Stimulated activated CD8-positive, alpha-beta memory T cell treated with anti-CD3 and anti-CD28 coated beads, Interleukin-7, amount 100 ng/mL, for 24 hours (primary cell): ENCODE measurements at places on chromosomes 3 and 15.

DNA sequence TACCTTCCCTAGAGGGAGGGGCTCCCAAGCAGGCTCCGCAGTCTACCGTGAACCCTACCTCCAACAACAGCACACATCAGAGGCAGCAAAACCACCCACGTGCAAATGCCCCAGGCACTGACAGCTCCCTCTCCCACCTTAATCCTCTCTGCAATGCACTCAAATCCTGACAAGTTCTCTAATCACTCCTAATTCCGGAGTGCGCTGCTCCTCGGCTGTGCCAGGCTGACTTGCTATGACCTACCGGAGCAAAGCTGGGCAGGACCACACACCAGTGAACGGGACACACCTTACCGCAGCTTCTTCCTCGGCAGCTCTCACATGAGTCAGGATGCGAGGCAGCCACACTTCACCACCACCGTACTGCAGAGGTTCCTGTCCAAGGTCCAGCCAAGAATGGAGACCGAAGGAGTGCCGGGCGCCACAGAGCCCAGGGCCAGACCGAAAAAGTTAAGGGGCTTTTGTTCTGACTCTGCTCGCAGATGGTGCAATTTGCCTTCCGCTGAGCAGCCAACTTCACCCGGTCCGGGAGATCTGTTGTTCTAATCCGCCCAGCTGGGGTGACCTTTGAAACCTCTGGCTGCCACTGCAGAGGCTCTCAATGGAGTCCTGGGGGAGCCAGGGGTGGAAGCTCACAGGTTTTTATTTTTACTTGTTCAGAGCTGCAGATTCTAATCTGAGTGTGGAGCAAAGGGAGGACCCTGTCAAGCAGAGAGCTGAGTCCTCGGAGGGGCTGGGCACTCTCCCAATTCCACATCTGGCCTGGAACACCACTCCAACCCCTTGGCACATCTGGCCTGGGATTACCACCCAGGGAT, 84.4 kb downstream of the MYLK start:
- DNase-seq: no peak

GRCh38 chr3:161150001-161150525, 44.9 kb upstream of the B3GALNT1 start:
- no peak for DNase-seq

- no peak for DNase-seq
These were observed 759.9 kb upstream of the ALCAM start for GRCh38 chr3:104606812-104607211.

- no peak for DNase-seq
These were observed 79.6 kb downstream of the TP63 start for GRCh38 chr3:189710620-189711402.

DNA sequence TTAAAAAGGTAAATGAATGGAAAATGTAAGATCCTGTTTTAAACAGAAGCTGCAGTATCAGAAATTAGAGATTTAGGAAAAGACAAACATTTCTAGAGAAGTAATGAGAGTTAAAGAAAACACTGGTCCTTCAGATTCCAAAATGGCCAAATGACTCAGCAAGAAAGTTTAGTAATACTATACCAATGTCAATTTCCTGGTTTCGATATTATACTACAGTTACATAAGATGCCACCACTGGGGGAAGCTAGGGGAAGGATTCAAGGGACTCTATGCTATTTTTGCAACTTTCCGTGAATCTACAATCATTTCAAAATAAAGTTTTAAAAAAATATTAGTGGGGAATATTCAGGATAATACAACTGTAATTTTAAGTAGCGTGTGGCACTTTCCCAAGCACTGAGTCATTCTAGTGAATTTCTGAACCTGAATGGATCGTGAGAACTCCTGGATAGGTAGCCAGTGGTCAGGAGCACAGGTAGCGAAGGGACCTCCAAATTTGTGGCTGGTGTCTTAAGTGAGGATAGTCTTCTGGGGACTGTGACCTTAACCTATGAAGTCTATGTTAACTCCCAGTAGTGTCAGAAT, 37.6 kb downstream of the TMCC1 start:
- no peak for DNase-seq

- DNase-seq: no peak
These were observed 5.8 kb downstream of the GNAI2 start for GRCh38 chr3:50241713-50242380.

GRCh38 chr3:49654955-49655556, 19.1 kb upstream of the APEH start:
- no peak for DNase-seq

DNA sequence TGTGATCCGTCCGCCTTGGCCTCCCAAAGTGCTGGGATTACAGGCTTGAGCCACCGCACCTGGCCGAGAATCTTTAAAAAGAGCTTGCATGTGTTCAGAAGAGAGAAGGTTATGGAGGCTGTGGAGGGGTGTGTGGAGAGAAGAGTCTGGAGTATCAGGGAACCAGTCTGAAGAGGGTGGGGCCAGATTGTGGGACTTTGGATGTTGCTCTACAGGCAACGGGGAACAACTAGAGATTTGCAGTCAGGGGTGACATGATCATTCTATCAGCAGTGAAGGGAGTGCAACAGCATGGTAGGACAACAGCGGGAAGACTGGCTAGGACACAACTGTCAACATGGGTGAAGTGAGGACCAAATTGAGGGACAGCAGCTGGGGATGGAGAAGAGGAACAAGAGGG, 8.9 kb downstream of the SCAMP2 start:
- DNase-seq: no peak

DNA sequence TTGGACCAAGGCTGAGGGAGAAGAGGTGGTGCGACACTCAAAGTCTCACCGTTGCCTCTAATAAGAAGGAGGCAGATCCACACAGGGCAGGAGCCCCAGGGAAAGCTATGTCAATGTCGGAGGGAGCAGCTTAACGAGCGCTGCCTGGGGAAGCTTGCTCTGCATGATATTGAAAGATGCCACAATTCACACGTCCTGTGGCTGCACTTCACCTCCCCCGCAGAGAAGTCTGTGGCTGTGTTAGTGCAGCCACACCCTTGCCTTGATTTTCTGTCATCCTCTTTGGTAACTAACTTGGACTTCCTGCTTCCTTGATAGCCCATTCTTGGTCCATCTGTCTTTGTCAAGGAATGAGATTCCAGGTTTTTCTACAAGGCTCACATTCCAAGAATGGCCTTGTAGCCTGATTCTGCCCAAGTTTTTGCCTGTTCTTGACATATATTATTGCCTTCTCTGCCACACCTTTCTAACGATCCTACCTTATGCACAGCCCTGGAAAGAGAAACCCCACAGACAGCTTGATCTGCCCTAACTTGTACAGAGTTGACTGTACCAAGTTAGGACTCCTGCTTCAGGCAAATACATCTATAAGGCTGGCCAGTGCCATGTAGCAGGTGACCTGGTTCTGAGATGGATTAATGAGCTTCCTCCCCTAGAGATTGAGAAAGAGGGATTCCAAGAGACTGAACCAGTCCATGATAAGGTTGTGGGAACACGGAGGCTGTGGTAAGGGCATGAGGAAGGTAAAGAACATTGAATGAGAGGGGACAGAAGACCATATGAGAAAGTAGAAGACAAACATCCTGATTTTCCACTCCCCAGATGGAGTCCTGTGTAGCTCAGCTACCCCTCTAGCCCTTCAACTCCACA, 153.0 kb upstream of the WNT5A start:
- DNase-seq: no peak

DNA sequence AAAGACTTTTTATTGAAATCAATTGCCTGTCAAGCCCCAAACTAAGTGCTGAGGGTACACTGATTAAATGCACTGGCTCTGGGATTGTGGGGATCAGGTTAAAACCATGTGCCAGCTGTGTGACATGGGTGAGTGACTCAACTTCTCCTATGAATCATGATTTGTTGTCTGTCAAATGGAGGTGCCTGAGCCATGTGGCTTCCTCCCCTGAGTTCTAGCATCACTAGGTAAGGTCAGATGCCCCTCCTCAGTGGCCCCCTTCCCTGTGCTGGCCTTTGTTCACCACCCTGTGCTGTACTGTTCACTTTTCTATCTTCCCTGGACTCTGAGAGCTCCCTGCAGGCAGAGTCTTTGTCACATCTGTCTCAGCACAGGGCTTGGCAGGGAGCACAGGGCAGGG, 43.6 kb upstream of the ATP2B2 start:
- no peak for DNase-seq

DNA sequence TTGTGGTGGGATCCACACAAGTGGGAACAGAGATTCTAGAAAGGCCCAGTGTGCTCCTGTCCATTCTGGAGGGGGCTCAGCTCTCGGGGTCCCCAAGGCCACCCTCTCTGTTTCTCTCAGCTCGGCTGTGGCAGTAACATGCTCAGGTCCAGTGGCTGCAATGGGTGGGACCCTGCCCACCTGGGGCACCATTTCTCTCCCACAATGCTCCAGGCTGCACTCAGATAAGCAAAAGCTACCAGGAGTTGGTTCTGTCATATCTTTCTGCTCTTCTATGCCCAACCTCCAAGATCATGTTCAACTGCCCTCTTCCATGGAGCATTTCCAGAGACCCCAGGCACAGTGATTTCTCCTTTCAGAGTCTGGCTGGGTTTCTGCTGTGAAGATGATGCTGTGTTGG, 40.8 kb downstream of the ITGA11 start:
- DNase-seq: no peak

DNA sequence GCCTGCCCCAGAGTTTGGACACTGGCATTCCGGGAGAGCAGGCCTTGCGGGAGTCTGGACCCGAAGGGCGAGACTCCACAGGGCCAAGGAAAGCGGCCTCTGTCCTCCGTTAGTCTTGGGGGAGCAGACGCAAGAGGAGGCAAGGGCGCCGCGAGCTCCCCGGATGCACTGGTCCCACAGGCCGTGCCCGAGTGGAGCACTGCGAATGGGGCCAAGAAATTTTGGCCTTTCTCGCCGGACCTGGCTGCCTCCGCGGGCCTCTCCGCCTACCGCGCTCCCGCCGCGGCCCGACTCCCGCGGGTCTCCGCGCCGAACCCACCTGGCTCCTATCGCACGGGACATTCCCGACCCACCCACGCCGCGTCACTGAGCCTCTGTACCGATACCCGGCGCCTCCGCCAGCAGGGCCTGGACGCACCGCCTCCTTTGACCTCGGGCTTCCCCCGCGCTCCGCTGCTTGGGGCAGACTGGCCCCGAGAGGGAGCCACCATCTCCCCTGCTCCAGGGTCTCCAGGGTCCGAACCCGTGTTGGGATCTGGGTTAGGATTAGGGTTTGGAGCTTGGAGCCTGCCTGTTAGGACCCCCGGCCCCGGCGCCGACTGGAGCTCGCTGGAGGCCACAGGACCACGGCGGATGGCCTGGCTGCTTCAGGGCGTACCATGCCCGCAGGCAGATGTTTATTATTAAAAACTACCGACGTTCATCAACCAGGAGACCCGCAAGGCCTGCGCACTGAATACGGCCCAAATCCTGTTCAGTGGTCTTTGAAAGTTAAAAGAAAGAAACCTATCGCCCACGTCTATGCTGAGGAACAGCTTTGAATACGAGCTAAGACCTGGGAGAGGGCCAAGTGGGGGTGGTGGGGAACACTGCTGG, 11.7 kb downstream of the SHOX2 start:
- DNase-seq: no peak

- no peak for DNase-seq
These were observed 56.6 kb upstream of the TIPARP start for GRCh38 chr3:156617781-156618180.

DNA sequence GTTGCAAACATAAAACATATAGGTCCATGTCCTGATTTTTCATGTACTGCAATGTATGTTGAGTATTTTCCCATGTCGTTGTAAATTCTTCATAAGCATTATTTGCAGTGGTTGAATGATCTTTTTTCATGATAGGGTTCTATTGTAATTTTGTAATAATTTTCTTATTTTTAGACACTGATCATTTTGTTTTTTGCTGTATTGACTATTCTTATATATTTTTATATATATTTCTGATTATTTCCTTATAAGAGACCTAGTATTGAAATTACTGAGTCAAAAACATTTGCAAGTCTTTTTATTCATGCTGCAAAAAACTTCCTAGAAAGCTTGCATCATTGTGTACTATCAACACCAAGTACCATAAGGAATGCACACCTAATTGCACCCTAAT, 31.2 kb upstream of the ZNF774 start:
- DNase-seq: no peak

GRCh38 chr3:49804141-49805041, 1.3 kb downstream of the INKA1 start:
- DNase-seq: no peak

- no peak for DNase-seq
These were observed 51.7 kb downstream of the BOC start for GRCh38 chr3:113263020-113263419.

GRCh38 chr3:134326760-134327593, 47.3 kb downstream of the AMOTL2 start:
- no peak for DNase-seq

- no peak for DNase-seq
These were observed 11.9 kb upstream of the LRRC15 start for GRCh38 chr3:194381460-194381875.

- no peak for DNase-seq
These were observed 1037.6 kb upstream of the NR2F2 start for GRCh38 chr15:95292785-95293450.

DNA sequence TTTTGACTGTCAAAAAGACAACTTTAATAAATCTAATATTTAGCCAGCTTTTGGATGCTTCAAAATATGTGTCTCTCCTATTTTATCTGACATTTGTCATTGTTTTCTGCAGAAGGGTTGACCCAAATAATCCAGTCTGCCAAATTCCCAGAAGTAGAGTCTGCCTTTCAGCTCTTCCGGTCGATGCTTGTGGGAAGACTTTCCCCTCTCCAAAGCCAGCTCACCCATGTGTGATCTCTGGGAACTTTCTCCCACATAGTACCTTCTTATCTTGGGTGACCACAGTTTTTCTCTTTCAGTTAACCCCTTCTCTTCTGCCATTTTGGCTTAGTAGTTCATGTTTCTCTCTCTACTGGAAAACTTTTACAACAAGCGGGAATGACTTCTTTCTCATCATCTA, 94.1 kb downstream of the ASB7 start:
- no peak for DNase-seq

GRCh38 chr3:136664771-136665170, 87.4 kb downstream of the STAG1 start:
- no peak for DNase-seq

- no peak for DNase-seq
These were observed 155.4 kb upstream of the TPM1 start for GRCh38 chr15:62887113-62887570.
